ENCODE measurements at places on chromosomes 5 and 9. TPM values are rescaled to one million over a fixed set of nuclear protein-coding genes. Genes with fewer than 3 reads are reported as not detected.

GRCh38 chr5:73359395-73359794 lies 89.2 kb downstream of the FOXD1 start:
- DNase-seq: no peak

GRCh38 chr5:120293796-120294195 lies 170.3 kb upstream of the PRR16 start:
- no peak for DNase-seq

DNA sequence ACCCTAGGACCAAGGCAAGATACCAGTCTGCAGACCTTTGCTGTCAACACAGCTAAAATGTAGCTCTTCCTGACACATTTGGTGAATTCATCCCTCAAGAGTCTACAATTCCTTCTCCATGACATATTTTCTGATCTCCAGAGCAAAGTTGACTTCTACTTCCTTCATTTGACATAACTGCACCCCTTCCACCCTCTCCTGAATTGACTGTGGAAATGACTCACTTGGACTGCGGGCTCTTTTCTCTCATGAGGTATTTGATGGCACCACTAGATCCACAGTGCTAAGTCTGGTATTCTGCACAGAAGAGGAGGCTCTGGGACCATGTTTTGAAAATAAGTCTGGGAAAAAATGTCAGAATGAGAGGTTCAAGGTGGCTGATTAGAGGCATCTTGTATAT lies 338.4 kb upstream of the TRPC7 start:
- no peak for DNase-seq

- DNase-seq: no peak
These were observed 8.8 kb upstream of the TGFBI start for GRCh38 chr5:136020001-136020382.

GRCh38 chr5:172690258-172691075 lies 49.4 kb downstream of the NEURL1B start:
- DNase-seq: no peak

TAF11L5 gene
- not detected for polyA plus RNA-seq

C5 gene
- 7.6 TPM for polyA plus RNA-seq

PCDHGB3 gene
- polyA plus RNA-seq: 1.1 TPM

Data from muscle of leg (tissue), 16 donors.